HL-60 (cell line): ENCODE measurements at places on chromosomes 5 and 9.

- DNase-seq: no peak
Measured at GRCh38 chr5:51395245-51395644, 12.0 kb downstream of the ISL1 start.

- no peak for DNase-seq
Measured at GRCh38 chr9:136899196-136899595, 12.9 kb downstream of the TRAF2 start.

DNA sequence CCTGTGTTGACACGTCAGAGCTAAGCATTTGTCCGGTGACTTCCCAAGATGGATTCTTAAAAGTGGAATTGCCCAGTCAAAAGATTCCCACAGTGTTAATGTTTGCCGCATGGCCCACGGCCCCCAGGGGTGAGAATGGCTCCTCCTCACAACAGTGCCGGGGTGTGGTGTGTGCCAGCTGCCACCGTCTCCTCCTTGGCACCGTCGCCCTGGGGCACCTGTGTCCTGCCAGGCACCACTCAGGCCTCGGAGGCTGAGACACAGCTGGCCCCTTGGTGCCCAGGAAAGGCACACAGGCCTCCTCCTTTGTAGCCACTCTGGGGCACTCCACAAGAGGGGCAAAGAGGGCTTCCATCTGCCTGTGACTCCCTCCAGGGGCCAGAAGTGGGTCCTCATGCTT is 4.3 kb downstream of the KCNT1 start:
- no peak for DNase-seq

- no peak for DNase-seq
Measured at GRCh38 chr5:138455232-138455930, 9.9 kb upstream of the EGR1 start.

DNA sequence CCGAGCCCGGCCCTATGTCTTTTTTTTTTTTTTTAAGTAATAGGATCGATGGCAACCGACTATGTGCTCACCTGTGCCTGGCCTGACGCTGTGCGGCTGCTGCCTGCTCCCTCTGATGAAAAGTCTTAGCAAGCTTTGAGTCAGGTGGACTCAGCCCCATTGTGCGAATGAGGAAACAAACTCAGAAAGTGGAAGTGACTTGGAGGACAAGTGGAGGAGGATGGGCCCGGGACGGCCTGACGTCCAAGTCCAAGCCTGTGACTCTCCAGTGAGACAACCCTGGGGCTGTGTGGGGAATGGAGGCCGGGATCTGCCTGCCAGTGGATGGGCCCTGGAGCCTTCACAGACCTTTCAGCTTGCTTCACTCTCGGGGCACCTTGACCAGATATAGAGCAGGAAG is 57.9 kb downstream of the EXD3 start:
- DNase-seq: peak; percentile 78

- no peak for DNase-seq
Measured at GRCh38 chr5:17434982-17435381, 63.0 kb upstream of the TAF11L2 start.

DNA sequence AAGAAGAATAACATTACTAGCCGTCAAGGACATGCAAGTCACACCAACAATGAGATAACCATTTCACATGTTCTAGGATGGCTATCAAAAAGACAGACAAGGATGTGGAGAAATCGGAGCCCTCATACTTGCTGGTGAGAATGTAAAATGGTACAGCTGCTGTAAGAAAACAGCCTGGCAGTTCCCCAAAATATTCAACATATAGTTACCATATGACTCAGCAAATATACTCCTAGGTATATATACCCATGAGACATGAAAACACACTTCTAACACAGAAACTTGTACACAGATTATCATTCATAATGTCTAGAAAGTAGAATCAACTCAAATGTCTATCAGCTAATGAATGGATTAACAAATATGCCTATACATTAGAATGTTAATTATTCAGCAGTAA is 105.4 kb upstream of the PCAT7 start:
- no peak for DNase-seq

GRCh38 chr9:136374183-136374575 is 710 bp upstream of the CARD9 start:
- no peak for DNase-seq

DNA sequence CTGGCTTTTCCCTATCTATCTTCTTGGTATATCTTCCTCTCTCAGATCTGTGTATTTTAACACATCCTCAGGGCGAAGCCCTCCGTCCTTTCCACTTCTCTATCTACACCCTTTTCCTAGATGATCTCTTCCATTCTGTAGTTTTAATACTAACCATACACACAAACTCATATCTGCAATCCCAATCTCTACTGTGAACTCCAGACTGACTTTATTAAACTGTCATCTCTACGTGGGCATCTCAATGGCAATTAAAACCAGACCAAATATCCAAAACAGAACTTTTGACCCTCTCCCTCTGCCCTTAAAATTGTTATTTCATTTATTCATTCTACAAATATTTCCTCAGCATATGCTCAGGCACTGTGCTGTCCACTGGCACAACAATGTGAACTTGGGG is 7.1 kb downstream of the FNIP1 start:
- no peak for DNase-seq

DNA sequence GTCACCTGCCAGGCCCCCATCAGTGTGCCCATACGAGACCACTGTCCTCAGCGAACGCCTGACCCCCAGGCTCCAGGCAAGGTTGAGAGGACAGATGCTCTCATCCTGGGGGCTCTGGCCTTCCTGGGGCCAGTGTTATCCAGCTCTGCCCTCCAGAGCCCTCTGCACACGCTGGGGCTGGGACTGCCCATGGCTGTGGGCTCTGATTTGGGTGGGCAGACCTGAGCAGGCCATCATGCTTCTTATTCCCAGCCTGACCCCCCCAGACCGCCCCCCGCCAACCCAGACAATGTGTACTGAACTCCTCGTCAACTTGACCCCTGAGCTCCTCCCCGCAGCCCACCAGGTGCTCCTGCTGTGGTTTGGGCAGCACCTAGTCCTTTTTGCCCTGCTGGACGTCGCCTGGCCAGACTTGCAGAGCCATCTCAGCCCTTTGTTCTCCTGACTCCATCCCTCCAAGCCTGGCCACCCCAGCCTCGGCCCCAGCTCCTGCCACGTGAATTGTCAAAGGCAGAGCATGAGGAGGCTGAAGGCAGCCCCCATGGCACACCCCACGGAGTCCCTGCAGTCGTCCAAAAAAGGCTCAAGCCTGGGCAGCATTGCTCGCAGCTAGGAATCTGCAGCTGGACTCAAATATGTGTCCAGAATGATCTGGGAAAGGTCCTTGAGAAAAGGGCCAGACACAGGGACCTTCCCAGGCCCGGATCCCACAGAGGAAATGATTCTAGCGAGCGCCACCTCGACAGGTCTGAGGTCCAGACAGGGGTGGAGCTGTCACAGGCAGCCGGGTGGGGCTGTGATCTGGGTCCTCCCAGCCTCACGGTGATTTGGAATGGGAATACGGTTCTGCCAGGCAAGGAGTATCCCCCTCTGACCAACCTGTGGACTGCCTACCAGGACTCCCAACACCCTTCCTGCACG is 87.0 kb downstream of the ADAMTS2 start:
- no peak for DNase-seq
